ENCODE measurements at places on chromosomes 7 and 10.

- DNase-seq = no peak
Observed at GRCh38 chr10:58797356-58797755, 284.7 kb downstream of the BICC1 start.

DNA sequence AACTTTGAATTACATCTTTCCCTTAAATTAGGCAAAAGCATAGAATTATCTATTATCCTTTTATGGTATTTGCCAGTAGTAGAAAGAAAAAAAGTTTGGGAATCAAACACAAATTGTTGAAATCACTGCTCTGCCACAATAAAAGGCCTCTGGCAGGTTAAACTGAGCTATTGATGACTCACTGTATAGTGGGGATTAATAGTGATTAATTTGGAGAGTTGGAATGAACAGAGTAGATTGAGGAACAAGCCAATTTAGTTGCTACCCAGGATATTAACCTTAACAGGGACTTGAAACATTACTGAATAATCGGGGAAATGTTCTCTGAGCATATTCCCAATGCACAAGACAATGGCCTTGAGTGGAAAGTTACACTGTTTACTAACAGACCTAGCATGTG, 33.1 kb downstream of the MASTL start:
- no peak for DNase-seq

GRCh38 chr10:3850999-3851937, 66.3 kb upstream of the KLF6 start:
- no peak for DNase-seq

- DNase-seq = no peak
Observed at GRCh38 chr10:79392506-79393176, 45.4 kb downstream of the PPIF start.

- no peak for DNase-seq
Observed at GRCh38 chr7:144866189-144866588, 30.3 kb upstream of the TPK1 start.

DNA sequence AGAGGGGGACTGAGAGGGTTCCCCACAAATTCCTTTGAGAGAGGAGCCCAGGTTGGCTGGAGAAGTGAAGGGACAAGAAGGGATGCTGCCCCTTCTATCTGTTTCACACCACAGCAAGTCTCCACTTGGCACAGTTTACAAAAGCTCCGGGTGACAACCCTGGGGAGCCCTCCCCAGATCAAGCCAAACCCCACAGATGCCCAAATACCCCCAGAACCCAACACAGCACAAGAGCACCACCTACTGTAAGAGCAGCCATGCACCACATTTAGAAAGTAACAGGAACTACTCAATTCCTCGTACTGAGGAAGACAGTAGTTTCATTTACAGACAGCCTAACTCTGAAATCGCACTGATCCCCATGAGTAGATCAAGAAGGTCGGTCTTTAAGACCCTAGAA, 67.8 kb upstream of the ATP6V0A4 start:
- DNase-seq = no peak

DNA sequence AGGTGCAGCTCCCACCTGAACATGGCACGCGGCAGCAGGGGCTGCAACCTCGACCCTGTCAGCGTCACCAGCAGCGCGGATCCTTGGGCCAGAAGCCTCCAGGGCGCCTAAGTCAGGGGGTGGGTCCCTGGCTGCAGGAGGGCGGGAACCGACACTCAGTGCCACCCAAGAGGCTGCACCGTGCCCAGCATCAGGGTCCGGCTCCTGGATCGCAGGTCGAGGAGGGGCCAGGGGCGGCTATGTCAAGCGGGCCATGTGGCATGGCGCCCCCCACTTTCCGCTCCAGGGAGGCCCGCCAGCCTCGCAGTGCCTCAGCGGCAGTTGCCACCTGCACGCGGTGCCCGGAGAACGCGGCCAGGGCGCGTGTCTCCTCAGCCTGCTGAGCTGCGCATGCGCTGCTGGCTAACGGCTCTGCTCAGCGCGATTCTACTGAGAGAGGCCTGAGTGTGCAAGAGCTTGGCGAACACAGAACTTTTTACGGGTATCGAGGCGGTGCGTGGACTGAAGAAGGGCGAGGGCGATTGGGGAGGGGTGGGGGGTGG, at the start of gene ANKRD30A:
TSS of gene ANKRD30A (plus strand) at position 408 of the 542 bp plus-strand sequence. CDS start 190 bp downstream, outside the sequence.
- no peak for DNase-seq

Measured in BJ (cell line).